NCI-H2081 (cell line): ENCODE measurements at places on chromosomes 6 and 20.

DNA sequence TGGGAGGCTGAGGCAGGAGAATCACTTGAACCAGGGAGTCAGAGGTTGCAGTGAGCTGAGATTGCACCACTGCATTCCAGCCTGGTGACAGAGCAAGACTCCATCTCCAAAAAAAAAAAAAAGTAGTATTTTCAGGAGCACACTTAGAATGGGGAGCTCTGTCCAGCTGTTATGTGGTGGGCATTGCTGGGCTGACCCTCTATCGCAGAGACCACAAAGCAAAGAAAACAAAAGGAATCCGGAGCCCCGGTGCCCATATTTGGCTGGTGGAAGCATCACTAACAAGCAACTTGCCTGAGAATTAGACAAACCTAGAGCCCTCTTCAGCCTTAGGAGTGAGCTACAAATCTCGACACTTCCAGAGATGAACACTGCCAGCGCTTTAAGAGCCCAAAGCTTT is 137.3 kb upstream of the GPR6 start:
- no peak for DNase-seq

DNA sequence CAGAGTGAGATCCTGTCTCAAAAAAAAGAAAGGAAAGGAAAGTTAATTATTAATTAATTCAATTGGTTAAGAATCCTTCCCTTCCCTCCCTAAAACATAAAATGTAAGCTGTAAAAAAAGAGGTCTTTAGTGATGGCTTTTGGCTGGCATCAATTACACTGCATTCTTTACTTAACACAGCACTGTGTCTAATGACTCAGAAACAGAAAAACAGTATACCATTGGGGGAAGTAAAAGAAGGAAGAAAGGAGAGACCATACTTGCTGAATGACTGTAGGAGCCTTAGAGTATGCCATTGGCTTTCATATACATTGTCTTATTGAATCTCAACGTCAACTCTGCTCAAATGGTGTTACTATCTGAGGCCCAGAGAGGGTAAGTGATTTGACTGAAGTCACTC is 18.3 kb upstream of the CITED2 start:
- DNase-seq, result no peak

DNA sequence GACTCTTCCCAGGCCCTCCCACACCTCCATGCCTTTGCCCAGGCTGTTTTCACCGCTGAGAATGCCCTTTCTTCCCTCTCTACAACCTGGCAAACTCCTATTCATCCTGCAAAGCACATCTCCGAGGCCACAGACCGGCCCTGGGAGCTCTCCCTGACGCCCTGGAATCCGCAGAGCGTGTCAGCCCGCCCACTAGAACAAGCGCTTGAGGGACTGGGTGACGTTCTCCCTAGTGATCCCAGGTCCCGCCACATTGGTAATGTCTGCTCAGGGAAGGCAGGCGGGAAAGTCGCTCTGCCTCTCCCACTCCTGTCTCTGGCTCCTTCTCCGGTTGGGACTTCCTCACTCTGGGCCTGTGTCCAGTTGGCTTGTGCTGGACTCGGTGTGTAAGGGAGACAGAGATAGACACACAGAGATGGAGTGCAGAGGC is 61.6 kb downstream of the SRC start:
- no peak for DNase-seq

GRCh38 chr20:2524709-2525506 is 11.5 kb upstream of the TMC2 start:
- peak; percentile 29 for DNase-seq

DNA sequence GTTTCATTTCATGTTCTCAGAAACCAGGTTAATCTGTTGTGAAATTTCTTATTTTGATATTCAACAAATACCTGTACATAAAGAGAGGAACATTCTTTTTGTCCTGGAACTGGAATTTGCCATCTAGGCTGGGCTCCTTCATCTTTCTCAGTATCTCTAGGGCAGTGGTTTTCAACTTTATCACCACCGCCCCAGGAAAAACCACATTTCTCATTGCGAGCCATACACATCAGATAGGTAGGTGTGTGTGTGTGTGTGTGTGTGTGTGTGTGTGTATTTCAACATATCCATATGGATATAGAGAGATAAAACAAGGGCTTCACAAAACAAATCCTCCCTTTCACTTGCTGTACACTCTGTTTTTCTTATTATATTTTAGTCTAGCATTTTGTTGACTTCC is 24.1 kb downstream of the BFSP1 start:
- DNase-seq, result no peak

- no peak for DNase-seq
These were observed 35.3 kb upstream of the CDKN1A start for GRCh38 chr6:36642913-36643817.

DNA sequence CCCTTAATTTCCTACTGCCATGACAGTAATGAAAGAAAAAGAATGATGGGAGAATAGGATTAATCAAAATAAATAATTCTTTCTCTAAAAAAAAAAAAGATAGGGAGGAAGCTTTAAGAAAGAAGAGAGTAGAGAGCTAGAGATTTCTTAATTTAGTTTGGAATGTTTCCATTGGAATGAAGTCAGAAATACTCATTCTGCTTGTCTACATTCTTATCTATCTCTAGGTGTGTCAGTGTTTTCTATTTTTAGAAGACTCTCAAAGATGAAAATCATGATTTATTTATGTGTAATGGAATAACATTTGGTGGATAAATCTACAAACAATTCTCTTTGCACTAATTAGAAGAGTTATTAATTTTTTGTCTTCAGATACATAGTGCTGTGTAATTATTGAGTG is 38.0 kb upstream of the HIVEP1 start:
- no peak for DNase-seq

DNA sequence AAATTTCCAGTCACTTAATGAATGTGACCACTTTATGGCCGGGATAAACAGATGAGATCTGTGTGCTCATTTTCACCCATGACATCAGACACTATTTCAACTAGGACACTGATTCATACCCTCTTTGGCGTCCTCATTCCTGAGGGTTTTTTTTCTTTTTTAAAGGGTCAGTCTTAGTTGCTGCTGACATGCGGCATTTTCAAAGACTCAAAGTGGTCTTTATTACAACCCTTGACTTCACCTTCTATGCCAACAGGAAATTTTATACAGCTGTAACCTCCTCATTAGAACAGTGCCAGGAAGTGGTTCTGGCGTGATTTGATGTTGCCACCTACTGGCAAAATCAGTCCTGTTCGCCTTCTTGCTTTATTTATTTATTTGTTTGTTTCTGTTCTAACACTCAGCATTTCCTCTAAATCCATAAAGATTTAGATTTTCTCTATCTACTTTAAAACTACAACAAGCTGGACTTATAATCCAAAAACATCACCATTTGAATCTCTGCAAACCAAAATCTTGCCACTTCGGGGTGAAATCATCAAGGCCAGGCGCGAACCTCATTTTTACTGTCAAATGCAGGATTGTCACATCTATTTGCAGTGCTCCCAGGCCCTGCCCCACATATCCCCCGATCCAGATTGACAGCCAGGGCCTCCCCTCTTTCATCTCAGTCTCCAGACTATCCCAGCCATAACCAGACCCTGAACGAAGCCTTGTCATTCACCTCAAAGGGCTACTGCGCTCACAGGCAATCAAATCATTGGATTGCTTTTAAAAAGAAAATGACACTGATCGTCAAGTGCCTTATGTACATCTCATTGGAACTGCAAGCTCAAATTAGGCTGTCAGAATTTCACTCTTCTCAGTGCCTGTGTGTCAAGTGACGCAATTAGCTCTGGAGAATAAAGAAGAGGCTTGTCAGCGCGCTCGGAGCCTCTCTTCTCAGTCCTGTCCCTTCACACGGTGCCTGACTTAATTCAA is 77.5 kb downstream of the C6orf118 start:
- DNase-seq, result peak; percentile 47

GRCh38 chr6:24052590-24052961 is 73.4 kb upstream of the NRSN1 start:
- no peak for DNase-seq
